ENCODE measurements at places on chromosomes 1 and 21.
A peak's percentile ranks its signal among the peaks of the same experiment; 100 is the strongest.

- no peak for DNase-seq
These were observed 46.0 kb upstream of the FOXO6 start for GRCh38 chr1:41315146-41315822.

GRCh38 chr1:226220473-226221189 is 2.8 kb upstream of the MIXL1 start:
- DNase-seq = no peak

- DNase-seq = no peak
These were observed 19.6 kb downstream of the CA6 start for GRCh38 chr1:8965121-8965820.

GRCh38 chr1:56357927-56358690 is 221.3 kb downstream of the PLPP3 start:
- no peak for DNase-seq

DNA sequence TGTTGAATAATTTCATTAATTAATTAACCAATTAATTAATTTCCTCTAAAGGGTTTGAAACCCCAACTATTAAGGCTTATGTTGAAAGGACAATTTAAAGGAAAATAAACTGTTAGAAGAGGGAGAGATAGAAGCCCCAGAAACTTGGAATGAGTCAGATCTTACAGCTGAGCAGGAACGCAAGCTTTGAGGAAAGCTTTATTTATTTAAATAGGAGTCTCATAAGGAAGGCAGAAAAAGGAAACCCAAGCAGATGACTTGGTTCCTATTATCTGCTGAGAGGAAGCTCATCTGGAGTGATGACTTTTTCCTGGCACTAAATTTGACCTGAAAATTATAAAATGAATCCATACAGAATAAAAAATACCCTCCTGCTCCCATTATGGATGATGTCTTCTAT is 105.1 kb downstream of the ROR1 start:
- no peak for DNase-seq

- DNase-seq = no peak
These were observed 46.5 kb upstream of the GREM2 start for GRCh38 chr1:240658312-240658960.

GRCh38 chr1:166330096-166330495 is 163.3 kb upstream of the FAM78B start:
- no peak for DNase-seq

GRCh38 chr1:1199141-1199960 is 7.0 kb downstream of the TNFRSF18 start:
- no peak for DNase-seq

DNA sequence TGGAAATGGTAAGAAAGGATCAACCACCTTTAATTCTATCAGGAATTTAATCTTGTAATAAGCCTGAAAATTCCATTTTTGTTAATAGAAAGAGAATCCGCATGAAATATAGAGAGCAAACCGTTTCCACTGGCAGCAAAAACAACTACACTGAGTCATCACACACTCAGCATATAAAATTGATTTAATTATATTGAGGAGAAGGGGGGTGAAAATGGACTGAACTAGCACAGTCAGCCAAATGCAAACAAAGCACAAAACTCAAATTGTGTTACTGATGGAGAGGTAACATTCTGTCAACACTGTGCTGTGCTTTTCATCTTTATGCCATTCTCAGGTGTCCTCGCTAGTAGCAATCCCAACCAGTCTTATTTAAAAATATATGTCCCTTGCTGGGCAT is 1583.9 kb downstream of the MRPL39 start:
- DNase-seq = no peak

DNA sequence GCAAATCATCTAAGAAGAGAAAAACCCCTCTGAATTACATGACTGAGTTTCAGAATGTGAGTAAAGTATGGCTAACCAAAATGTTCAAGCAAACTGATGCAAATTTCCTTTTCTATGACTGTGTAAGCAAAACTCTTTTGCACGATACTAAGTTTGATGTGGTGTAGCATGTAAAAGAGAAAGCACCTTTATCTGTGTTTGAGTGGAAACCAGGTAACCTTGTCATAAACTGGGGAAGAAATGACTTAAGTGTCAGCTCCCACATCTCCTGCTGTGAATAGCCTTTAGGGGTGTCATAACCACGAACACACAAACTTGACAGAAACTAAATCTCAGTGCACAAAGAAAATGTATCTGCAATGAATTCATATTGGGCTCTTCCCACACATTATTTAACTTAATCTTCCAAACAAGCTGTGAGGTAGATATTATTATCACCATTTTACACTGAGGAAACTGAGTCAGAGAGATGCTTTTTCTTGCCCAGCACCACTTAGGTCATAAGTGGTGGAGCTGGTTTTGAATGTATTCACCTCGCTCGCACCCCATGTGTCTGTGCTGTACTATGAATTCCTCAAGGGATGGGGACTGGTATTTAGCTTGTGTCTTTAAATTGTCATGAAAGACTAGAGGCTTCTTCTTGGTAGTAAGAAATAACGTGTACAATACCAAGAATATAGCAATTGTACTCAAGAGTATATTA is 32.9 kb upstream of the IL12RB2 start:
- DNase-seq = no peak

DNA sequence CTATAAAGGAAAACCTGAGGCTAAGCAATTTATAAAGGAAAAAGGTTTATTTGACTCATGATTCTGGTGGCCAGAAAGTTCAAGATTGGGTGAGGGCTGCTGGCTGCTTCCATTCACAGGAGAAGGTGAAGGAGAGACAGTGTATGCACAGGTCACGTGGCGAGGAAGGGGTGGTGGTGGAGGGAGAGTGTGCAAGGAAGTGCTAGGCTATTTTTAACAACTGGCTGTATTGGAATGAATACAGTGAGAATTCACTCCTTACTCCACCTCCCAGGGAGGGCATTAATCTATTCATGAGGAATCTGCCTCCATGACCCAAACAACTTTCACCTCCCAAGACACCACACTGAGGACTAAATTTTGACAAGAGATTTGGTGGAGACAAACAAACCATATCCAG is 51.0 kb downstream of the SYDE2 start:
- no peak for DNase-seq

DNA sequence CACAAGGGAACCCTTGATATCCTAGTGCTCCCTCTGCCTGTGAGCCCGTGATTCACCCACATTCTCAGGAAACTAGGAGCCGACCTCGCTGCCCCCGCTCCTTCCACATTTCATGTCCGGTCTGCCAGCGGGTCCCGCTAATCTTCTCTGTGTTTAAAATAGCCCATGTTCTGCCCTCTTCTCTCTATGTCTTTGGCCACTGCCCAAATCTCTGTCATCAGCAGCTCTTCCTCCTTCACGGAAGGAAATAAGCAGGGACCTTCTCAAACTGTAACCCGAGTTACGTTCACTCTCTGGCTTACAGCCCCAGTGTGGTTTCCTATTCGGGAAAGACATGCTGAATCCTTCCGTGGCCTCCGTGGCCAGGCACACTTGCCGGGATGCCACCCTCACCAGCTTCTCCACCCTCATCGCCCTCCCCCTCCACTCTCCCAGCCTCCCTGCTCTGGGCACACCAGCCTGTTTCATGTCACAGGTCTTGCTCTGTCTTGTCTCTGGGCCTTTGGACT is 21.1 kb upstream of the UBXN10 start:
- no peak for DNase-seq

DNA sequence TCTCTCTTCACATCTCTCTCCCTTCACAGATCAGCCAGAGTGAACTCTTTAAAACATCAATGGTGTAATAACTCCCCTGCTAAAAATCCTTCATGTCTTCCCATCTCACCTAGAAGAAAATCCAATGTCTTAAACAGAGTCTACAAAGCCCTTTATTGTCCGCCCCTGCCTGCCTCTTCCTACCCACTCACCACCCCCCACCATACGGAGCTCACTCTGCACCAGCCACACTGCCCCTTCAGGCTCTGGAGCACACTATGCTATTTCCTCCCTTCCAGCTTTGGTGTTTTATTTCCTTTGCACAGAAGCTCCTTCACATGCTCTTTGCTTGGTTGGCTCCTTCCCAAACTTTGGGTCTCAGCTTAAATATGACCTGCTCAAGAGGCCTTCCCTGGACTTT is 10.2 kb downstream of the CAMK1G start:
- DNase-seq = no peak

DNA sequence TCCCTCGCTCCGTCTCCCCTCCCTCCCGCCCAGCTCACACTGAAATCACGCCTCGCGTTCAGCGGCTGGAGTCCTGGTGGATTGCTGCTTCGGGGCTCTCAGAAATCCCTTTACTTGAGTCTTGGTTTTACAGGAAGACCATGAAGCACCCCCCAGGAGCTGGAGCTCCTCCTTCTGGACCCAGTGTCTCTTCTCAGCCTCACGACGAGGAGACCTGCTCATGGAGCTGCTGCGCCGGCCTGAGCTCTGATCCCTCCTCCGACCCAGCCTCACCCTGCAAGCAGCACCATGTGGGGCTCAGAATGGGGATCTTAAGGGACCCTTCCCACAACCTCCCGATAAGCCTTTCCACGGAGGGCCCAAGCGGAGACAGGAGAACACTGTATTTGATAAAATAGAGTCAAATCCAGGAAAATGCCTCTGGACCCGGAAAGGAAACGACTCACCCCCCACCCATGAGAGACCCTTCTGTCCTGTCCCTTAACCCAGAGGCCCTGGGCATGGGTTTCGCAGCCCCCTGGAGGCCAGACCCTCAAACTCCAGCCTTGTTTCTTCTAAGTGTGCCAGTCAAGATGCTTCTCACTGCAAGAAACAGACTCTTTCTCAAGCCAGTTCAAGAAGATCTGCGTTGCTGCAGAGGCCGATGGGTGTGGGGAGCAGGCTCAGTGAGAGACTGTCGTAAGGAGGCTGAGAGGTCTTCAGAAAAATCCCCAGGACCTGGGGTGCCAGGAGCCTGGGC is 26.1 kb downstream of the PDE9A start:
- DNase-seq = no peak

- no peak for DNase-seq
These were observed 108.9 kb downstream of the TRABD2B start for GRCh38 chr1:47888294-47888629.

DNA sequence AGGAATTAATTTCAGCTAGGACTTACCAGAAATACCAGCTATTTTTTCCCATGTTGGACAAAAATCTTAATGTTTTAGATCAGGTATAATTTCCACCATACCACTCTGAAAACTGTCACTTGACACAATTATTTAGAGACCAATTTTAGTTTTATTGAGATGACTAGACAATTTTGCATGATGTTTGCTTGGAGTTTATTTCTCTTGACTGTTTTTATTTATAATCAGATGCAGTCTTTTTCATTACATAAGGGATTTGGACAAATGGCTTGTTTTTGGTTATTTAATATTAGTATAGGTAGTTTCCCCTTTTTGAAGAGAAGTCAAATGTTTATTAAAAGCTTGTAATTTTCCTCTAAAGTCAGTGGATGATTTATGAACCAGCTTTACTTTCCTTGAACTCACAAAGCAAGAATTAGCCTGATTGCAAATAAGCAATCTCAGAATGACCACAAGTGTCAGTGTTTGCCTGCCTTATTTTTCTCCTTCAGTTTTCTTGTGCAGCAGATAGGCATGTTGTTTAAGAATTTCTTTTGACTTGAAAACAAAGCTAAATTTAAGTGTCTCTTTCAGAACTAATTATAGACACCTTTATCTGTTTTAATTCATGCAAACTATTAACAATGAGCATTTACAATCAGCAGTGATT is 3.8 kb upstream of the B3GALT2 start:
- no peak for DNase-seq

GRCh38 chr1:61451572-61451968 is 273.4 kb downstream of the TM2D1 start:
- DNase-seq = no peak

DNA sequence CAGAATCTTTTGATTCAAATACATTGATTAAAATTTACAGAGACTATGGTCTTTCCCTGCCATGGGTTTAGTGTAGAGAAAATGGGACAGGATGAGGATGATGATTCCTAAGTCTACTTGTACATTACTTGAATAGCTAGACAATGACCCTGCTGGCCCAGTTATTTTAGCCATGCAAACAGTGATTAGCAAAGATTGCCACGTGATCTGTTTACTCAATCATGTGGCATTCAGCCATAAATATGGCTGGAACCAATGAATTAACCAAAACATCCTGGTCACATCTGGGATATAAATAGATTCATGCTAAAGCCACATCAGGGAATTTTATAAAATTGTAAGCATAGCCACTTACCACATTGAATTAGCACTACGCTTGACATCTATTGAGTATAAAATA is 167.3 kb downstream of the PBX1 start:
- DNase-seq = no peak

DNA sequence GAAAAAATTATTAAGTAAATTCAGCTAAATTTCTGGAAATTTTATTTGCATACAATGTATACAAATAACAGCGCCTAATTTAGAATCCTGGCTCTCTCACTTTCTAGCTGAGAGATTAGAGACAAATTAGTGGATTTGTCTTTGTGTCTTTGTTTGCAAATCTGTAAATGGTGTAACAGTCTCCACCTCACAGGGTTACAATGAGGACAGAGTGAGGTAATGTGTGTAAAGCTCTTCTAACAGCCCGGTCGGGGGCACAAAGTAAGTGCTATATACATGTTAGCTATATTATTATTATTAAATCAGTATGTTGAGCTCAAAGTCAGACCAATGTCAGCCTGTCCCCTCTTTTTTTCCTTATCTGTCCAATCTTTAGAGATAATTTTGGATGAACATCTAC is 5.0 kb upstream of the ADAMTSL4 start:
- no peak for DNase-seq

GRCh38 chr21:25639551-25640201 is 618 bp downstream of the JAM2 start:
- DNase-seq = peak; percentile 63

GRCh38 chr1:19529664-19530063 is 44.3 kb upstream of the CAPZB start:
- no peak for DNase-seq

- DNase-seq = no peak
These were observed 586.5 kb downstream of the PTBP2 start for GRCh38 chr1:97308131-97308530.

- DNase-seq = peak; percentile 6
These were observed 1.2 kb downstream of the HP1BP3 start for GRCh38 chr1:20785907-20786252.

DNA sequence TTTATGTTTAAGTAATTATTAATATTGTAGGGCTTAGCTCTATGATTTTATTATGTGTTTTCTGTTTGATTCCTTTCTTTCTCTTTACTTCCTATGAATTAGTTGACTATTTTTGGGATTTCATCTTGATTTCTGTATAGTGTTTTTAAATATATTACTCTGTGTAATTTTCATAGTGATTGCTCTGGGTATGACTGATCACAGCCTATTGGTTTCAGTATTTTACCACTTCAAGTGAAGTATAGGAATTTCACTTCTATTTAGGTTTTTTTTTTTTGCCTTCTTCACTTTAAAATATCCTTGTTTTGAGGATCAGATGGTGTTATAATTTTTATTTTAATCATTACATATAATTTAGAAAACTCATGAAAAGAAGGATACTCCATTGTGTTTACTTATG is 94.8 kb downstream of the CRB1 start:
- DNase-seq = no peak

- no peak for DNase-seq
These were observed 13.1 kb downstream of the ZBTB7B start for GRCh38 chr1:155015527-155016230.

DNA sequence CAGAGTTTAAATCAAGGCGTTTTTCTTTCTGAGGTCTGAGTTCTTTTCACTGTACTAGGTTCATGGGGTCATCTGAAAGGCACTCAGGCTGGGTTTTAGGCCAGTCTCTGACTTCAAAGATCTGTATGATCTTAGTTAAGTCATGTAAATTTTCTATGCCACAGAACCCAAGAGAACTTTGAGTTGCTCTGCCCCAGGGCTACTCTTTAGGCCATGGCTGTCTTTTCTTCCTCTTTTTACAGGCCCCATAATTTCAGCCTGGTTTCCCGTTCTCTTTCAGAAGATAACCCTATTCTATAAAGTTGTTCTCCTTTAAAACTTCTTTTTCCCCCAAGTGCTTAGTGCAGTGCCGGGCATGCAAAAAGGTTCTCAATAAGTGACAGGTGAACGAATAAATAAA is 26.1 kb downstream of the METTL13 start:
- DNase-seq = no peak

Data from GM12892 (cell line).